ENCODE measurements at places on chromosomes 3 and 15. TPM values are rescaled to one million over a fixed set of nuclear protein-coding genes. Genes with fewer than 3 reads are reported as not detected.

DNA sequence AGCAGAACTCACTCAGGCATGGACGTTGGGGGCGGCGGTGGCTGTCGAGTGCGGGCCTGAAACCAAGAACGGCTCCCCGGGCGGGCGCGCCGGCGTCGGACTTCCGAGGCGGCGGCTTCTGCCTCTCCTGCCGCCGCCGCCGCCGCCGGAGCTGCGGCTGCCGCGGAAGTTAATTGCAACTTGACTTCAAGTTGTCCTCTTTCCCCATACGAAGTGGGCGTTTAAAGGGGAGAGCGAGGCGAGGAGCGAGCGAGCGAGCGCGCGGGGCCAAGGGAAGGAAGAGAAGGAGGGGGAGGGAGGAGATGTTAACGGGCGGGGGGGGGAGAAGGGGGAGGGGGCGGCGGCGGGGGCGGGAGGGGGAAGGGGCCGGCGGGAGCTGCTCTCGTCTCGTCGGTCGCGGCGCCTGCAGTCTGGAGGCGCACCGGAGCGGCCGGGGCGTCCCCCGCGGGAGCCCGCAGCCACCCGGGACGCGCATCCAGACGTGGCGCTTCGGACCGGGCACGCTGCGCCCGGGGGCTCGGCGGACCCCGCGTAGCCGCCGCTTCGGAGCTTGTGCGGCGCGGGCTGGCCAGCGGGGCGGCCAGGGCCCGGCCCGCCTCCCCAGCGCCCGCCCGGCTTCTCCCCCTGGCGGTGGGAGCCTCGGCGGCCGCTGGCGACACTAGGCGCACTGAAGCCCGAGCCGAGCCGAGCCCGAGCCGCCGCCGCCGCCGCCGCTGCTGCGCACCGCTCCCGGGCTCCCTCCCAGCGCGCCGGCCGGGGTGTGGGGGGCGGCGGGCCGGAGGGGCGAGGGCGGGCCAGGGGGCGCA, 19.7 kb upstream of the SATB1 start:
- DNase-seq: peak; percentile 92

DNA sequence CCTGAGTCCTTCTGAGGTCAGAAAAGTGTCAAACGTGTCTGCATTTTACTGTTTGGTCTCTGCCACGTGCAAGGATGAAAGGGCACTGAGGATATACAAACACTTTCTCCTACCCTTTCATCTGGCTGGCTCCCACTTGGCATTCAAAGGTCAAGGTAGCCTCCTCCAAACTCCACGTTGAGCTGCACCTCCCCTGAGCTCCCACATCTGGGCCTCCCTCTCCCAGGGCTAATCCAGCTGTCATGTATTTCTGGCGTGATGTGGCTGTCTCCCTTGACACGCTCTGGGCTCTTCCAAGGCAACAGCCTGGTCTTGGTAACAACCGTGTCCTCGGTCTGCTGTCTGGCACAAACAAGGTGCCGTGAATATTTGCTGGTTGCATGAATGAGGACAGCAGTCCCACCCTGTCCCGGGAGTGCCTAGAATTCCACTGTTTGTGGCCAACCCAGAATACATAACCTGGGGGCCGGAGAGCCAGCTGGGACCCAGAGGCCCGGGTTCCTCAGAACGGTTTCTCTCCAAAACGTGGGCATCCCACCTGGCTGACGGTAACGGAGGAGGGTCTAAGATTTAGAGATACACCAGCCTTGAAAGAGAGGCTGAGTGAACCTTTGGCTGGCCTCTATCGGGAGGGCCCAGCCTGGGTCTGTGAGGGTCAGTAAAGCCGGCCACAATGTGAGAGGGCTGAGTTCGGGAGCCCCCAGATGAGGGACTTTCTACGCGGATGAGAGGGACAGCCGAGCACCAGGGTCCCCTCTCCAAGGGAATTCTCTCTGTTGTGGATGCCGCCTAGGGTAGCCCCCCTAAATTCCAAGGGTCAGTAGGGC, 767 bp downstream of the GLT8D1 start:
- DNase-seq: peak; percentile 24

DNA sequence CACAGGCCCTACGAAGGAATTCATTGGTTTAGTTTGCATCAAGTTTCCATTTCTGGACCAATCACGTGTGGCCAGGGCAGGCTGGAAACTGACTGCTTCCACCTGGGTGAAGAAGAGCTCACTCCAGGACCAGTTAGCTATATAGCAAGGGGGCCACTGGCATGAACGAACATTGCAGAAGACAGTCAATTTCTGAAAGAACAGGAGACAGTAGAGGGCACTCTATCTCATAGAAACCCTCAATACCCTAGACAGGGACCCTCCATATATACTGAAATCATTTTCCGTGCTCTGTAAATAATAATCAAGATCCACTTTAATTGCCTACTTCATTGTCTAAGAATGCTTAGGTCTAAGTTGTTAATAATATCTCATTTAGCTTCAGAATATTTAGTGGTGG, 215.6 kb downstream of the CADPS start:
- DNase-seq: no peak

- DNase-seq: no peak
Observed at GRCh38 chr3:181771120-181771519, 59.4 kb downstream of the SOX2 start.

Gene ULK4
- 27.2 TPM for total RNA-seq

DNA sequence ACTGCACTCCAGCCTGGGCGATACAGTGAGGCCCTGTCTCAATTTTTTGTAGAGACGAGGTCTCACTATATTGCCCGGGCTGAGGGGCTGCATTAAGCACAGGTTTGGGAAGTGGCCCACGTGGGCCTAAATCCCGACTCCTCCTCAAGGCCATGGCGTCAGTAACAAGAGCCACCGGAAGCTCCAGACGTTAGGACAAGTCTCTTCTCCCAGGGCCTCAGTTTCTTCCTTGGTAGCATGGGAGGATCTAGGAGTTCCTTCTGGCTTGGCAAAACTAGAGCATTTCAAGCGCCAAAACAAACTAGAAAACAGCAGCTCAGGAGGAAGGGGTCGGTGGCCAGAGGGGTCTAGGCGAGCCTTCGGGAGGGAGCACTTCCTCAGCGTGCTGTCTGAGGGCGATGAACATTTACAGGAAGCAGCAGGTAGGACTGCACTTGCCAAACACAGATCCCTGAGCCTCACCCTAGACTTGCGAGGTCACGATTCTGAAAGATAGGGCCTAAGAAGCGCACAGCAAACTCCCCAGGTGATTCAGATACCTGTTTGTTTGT, 536 bp downstream of the SNAPC5 start:
- DNase-seq: no peak

DNA sequence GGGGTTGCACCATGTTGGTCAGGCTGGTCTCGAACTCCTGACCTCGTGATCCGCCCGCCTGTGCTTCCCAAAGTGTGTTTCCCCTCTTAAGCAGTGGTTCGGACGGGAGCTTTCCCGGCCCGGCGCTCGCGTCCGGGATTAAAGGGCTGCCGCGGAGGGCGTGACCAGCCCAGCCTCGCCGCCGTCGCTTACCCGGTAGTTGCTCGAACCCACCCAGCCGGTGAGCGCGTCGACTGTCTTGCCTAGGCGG, 513 bp downstream of the CLASP2 start:
- DNase-seq: peak; percentile 87

DNA sequence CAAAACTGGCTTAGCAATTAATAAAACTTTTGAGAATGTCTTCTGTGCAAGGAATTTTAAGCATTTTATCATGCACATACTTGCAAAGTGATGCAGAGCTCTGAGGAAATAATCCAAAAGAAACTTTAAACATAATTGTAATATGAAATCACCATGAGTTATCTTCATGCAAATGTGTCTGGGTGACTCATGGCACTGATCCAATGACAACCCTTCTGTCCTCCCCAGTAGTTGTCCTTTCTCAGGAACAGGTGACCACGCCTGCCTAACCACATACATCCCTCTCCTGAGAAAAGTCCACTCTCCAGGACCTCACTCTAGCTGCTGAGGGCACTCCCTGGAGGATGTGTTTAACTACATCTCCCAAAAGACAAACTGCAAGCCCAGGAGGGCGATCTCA, 530.6 kb upstream of the IL12A start:
- DNase-seq: peak; percentile 9

DNA sequence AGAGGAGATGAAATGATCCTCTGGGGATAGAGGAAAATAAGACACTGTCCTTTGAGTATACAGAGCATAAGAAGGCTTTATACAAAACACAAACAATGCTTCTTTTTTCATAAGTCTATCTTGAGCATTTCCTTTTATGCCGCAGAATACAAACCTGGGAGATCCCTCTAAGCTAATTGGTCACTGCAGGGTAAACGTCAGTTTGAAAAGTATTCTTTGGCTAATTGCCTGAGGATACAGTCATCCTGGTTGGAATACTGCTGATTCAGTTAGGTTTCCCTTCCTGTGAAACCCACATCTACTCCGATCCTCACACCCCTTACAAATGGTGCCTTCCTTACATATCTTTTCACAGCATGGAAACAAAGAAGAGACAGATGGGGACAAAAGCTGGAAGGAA, 10.6 kb downstream of the WNT5A start:
- DNase-seq: no peak

DNA sequence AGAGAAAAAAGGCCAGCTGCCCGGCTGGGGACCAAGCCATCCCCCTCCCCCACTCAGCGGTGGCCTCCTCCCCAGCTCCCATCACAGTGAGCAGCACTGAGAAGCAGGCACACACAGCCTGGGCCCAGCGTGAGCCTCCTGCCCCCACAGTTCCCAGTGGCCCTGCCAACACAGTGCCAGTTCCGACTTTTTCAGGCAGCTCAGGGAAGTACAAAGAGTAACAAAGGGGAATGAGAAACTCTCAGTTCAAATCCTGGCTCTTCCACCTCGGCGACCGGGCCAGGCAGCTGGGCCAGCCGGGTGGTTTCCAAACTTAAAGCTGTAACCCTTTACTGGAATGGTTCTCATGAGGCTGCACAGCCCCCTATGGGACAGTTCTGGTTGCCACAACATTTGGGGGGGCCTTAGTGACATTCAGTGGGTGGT, 18.5 kb downstream of the TNK2 start:
- DNase-seq: peak; percentile 77

- DNase-seq: peak; percentile 98
Observed at GRCh38 chr3:119498186-119499011, at the start of gene TIMMDC1. TSS of gene TIMMDC1 (plus strand) at chr3:119498547. CDS start at chr3:119498734, 187 bp downstream.

Gene UQCC5
- total RNA-seq: 2.4 TPM

DNA sequence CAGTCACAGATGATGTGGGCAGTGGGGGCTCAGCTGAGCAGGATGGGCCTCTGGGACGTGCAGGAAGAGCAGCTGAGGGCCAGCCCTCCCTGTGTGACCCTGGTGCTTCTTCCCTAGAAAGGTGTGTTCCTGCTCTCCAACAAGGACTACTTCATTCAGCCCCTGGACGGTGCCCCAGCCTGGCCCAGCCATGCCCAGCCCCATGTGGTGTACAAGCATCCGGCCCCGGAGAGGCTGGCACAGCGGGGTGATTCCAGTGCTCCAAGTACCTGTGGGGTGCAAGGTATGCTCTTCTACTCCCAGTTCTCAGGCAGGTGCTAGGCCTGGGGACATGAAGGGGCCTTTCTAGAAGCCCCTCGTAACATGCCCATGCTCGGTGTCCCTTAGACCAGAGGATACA, 38.3 kb downstream of the SAXO2 start:
- DNase-seq: no peak

DNA sequence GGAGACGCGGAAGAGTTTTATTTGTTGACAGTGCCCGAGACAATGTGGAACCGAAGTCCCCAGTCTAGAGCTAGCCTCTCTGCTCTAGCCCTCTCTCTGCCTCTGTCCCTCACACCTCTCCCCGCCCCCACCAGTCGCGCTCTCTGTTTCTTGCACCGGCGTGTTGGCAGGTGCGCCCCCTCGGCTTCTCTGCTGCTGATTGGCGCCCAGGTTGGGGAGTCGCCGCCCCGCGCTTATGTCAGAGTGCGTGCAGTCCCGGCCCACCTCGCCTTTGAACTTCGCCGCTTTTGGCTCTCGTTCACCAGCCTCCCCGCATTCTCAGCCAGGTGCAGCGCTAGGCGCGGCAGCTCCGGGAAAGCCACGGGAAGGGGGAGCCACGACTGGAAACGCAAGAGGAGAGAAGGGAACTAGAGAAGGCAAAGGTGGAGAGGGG, at the start of gene SOX14:
SOX14 (plus strand) TSS at position 315 of the 433 bp plus-strand sequence. CDS start 470 bp downstream, outside the sequence.
- peak; percentile 76 for DNase-seq

GRCh38 chr3:71305231-71306206, 278.0 kb downstream of the FOXP1 start:
- peak; percentile 74 for DNase-seq

DNA sequence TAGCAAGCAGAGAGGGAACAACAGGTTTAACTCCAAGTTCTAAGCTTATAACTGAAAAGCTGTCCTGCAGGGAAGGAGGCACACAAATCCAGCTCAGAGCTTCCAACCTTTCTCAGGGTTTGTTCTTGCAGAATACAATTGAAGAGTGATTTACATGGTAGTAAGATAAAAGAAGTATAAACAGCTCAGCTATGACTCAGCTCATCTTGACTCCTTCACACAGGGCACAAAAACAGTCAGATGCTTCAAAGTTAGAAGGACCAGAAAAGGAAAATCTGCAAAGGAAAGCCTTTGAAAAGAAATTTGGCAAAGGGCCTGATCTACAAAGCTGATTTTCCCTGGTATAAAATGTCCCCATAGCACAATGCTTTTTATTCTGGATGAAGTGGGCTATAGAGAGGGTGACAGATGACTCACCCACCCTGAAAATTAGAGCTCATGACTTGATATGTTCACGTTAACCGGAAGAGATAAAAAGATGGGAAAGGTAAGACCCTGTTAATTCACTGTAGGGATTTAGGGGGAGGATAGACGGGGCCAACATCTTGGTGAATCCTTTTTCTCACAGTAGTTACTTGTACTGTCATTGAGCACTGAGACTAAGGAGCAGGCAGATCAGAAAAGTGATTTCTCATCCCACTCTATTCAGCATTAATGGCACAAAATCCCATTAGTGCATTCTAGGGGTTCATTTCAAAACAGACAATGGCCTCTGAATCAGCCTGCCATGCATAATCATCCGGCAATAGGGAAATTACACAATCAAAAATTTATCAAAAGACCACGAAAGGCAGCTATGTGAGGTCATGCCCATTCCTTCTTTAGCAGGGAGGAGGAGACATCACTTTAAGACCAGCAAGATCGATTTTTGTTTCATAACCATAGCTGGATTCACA, 143.5 kb downstream of the GAP43 start:
- peak; percentile 8 for DNase-seq

DNA sequence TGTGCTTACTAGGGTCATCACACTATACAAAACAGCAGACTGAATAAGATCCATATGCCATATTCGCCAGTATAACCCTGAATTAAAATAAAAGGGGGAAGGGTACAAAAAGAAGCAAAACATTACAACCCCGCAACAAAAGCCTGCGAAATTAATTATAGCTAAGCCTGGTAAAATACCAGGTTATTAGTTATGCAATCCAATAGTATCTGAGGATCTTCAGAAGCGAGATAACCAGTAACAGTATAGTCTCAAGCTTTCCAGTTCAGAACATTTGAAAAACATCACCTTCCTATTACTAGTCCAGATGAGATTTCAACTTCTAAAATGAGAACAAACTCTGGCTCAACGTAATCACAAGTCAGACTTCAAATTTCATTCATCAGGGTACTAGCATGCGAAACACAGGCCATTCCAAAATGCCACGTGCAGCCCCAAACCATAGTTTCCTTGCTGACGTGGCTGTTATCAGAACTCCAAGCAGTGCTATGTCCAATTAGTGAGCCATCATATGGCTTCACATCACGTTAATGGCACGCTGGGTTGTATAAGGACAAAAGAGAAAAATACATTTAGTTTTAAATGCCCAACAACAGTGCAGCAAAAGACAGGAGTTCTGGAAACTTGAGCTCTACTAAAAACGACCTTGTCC, 1.1 kb downstream of the SSR3 start:
- DNase-seq: no peak

GRCh38 chr15:101372149-101372577, 77.1 kb upstream of the SNRPA1 start:
- no peak for DNase-seq

GRCh38 chr15:25803036-25803435, 60.1 kb downstream of the ATP10A start:
- DNase-seq: no peak
